Cortex of kidney (tissue), 1 donor: ENCODE measurements at places on chromosomes 7 and 10.

DNA sequence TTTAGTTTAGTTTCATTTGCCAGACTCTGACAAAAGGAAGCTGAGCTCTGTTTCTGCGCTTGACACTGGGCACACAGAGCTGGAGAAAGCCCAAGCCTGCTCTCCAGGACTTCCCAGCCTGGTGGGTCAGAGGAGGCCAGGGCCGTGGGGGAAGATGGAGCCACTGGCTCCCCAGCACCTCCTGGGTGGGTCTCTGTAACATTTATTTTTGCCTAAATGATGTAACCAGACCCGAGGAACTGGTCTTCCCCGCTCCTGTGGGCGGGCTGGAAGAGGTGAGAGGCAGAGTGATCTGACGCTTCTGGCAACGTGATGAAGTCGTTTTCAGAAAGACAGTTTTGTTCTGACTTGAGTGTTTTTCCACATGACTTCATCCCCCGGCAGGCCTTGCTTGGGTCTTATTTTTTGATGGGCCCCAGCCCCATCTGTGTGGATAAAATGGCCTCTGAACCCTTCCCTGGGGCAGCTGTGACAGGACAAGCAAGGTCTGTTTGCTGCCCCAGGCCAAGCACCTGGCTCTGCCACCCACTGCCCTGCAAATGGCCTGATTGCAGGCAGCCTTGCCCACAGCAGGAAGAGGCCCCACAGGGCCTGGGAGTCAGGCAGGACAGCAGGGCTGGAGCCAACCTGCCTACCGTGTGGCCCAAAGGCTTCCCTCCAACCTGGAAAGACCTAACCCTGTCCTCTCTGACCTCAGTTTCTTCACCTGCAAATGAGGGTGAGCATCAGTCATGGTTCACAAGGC, 304.9 kb upstream of the ZMIZ1 start:
- DNase-seq: no peak

DNA sequence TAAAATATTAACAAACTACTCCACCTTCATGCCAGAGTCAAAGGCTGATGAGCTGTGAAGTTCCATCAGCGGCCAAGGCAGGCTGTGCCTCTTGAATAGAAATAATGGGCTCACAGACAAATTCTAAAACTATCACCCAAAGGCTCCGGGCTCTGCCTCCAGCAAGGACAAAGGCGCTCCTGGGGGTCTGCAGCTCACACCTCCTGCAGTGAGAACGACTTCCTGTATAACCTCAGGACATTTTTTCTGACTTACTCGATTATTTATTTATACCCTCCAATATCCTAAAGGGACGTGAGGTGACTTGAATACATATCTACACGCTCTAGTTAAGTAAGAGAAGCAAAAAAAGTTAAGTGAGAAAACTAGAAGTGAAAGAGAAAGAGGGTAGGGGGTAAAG, 500.7 kb downstream of the CCSER2 start:
- no peak for DNase-seq

GRCh38 chr10:126352453-126352852, 35.8 kb downstream of the ADAM12 start:
- DNase-seq: no peak

DNA sequence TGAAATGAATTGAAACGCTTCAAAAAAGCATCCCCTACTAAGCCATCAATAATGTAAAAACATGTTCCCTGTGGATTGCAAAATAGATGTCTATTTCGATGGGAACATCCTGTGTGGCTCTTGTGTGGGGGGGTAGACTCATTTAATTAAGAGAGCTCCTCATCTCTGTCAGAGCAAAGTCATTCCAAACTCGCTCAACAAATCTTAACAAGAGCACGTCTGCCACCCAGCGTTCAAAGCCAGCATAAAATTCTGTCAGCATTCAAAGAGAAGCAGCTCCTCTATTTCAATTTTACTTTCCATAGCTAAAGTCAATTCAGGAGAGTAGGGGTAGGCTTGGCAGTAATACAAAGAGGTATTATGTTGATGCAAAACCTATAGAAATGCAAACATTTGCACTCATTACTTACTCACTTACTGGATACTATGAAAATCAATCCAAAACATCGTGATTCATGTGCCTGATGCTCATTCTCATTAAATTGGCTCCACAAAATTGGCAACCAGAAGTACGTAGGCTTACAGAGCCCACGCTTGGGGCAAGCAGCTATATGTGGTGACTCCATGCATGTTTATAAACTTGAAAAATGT, 114.9 kb downstream of the IPMK start:
- no peak for DNase-seq

DNA sequence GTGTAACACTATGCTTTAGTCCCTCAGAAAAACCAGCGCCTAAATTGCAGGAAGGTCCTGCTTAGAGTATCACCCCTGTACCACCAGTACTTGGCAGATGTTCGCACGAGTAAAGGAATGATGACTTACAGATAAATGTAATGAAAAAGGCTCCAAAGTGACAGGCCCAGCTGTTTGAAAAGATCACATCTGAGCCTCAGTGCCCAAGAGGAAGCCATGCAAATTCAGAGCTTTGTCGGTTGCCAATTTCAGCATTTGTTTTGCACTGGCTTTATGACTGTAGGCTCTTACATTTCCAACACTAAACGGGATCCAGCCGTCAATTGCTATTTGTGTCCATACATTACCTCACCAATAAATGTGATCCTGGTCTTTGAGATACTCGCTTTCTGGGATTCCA, 60.6 kb upstream of the GAD2 start:
- DNase-seq: no peak

DNA sequence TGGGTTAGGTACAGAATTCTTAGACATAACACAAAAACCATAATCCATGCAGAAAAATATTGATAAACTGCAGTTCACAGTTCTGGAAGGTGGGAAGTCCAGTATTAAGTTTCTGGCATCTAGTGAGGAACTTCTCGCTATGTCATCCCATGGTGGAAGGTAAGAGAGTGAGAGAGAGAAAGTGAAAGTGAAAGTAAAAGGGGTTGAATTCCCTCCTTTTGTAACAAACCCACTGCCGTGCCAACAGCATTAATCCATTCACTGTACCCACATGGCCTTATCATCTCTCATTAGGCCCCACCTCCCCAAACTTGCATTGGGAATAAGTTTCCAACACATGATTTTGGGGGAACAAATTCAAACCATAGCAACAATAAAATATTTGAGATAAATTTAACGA, 17.1 kb downstream of the ZNF485 start:
- DNase-seq: no peak

DNA sequence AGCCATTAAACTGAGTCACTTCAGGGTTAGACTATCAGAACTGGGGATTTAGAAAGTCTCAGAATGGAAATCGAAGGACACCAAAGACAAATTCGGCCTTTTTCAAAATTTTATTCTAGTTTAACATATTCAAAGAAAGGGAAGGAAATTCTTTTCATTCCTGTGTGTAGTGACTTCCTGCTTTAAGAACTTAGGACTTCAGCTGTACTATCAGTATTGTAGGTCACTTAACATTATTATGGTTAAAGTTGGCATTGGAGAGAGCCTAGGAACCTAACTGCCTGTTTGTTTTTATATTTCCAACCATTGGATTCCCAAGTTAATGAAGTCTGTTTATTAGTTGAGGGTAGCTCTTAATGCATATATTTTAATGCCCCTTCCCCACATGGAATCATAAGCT, 63.7 kb downstream of the PTEN start:
- DNase-seq: no peak

DNA sequence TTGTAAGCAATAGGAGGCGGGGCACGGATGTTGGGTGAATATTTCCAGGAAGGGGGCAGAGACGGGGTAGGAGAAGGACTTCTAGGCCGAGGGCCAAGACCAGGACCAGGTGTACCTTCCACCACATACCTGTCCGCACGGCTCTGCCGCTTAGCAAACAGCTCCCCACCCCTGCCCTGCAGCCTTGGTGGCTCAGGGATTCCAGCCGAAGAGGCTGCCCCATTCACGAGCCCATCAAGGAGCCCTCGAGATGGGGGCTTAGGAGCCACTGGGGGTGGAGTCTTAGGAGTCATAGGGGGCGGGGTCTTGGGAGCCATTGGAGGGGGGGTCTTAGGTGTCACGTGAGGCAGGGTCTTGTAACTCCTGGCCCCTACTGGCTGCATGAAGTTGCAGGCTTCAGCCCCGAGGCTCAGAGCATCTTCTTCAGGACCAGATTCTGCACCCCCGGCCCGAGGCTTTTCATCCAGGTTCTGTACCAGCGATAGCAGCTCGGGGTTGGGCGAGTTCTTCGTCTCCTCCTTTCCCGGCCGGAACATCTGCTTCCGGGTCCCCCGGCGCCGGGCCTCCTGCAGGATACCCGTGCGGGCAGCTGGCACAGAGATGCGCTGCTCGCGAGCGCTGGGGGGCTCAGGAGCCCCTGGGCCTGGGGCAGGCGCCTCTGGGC, 6.1 kb upstream of the MYOZ1 start:
- DNase-seq: no peak

GRCh38 chr7:25361863-25362262, 133.6 kb upstream of the NPVF start:
- DNase-seq: no peak

DNA sequence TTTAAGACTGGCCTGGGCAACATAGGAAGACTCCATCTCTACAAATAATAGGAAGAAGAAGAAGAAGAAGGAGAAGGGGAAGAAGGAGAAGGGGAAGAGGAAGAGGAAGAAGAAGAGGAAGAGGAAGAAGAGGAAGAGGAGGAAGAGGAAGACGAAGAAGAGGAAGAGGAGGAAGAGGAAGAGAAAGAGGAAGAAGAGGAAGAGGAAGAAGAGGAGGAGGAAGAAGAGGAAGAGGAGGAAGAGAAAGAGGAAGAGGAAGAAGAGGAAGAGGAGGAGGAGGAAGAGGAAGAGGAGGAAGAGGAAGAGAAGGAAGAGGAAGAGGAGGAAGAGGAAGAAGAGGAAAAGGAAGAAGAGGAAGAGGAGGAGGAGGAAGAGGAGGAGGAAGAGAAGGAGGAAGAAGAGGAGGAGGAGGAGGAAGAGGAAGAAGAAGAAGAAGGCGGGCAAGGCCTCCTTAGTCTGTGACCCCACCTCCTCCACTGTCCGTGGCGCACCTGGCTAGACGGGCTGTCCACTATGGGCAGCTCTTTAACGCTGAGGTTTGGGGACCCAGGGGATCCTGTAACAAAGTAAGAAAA, 28.8 kb upstream of the ZFAND2A start:
- no peak for DNase-seq
